NCI-H524 (cell line): ENCODE measurements at places on chromosomes 7 and 10.

DNA sequence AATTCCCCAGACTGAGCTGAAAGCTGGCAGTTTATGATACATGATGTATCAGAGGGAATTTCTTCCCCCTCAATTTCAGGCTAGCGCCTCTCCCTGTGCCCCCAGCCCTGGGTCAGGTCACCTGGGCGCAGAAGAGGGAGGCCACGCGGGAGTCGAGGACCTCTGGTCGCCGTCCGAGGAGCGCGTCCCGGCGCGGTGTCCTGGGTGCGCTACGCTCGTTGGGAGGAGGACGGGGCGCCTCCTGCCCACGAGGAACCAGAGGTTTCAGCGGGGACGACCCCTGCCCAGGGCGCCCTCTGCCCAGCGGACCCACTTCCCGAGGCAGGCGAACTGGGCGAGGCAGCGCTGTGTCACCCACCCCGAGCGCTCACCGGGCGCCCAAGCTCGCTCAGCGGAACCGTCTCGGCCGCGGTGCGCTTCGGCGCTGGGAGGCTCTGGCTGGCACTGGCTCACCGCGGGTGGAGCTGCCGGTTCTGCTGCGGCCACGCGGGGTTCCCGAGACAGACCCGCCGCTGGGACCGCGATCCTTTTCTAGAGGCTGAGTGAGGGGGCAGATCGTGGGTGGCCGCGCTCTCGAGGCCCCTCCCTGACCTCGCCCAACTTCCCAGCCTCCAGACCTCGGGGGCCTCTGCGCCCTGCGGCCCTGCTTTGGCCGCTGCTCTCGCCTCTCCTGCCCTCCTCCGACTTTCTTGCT, at the start of gene FAM237B:
TSS of gene FAM237B (minus strand) at position 504 of the 694 bp plus-strand sequence. CDS start 1,556 bp downstream, outside the sequence.
- DNase-seq = peak; percentile 14

GRCh38 chr7:124784879-124785818, 19.6 kb upstream of the GPR37 start:
- DNase-seq = peak; percentile 73

DNA sequence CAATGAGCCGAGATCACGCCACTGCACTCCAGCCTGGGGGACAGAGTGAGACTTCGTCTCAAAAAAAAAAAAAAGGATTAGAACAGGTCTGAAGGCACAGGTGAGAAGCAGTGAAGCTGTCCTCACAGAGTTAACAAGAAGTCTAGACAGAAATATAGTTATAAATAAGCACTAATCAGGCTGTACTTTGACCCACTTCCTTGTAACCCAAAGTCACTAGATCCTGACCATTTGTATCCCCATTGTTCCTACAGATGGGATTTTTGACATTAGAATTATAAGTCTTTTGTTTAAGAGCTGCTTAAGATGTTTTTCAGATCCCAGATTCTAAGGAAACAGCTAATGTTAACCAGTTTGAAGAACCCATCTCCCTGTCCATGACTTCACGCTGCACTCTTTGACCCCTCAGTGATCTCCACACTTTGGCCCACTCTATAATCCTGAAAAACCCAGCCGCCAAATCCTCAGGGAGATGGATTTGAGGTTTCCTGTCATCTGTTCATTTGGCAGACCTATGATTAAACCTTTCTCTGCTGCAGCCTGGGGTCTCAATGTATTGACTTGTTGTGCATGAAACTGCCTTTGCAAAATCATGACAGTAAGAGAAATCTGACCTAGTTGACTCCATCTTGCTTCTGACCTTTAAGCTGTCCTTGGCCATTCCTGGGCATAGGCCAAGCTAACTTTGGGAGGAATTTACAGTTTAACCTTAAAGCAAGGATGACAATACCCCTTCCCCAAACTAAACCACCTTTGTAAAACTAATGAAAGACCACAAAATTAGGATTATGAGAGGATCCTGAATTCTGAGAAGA, 11.4 kb downstream of the SSMEM1 start:
- DNase-seq = no peak

DNA sequence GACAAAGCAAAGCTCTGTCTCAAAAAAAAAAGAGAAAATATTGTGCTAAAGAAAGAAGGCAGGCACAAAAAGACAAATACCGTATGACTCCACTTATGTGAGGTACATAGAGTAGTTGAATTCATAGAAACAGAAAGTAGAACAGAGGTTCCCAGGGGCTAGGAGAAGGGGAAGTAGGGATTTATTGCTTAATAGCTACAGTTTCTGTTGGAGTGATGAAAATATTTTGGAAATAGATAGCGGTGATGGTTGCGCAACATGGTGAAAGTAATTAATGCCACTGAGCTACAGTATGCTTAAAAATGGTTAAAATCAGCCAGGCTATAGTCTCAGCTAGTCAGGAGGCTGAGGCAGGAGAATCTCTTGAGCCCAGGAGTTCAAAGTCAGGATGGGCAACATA, 18.5 kb upstream of the NPFFR1 start:
- DNase-seq = no peak
